ENCODE measurements at places on chromosomes 2 and 18.

GRCh38 chr2:142562900-142563299 lies 314.6 kb upstream of the KYNU start:
- no peak for DNase-seq

DNA sequence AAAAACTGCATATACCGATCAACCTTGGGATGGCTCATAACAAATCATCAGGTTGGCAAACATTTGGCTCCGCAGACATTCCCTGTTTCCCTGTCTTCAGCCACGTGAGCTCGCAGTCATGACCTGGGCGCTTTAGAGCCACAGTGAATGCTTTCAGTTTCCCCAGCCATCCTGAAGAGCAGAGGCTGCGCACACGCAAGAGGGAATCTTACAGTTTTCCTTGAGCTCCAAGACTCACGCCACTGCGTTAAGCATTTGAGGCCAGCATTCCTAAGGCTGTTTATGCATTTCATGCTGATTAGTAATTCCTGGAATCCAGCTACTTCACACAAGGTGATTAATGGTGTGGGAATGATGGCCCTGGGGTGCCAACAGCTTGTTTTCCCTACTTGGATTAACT lies 95.1 kb downstream of the MTCL1 start:
- peak; percentile 96 for DNase-seq

- DNase-seq = no peak
Observed at GRCh38 chr2:235897992-235898391, 270.2 kb downstream of the GBX2 start.

GRCh38 chr2:203492965-203493364 lies 42.1 kb downstream of the RAPH1 start:
- peak; percentile 23 for DNase-seq

GRCh38 chr2:72032481-72033041 lies 115.1 kb downstream of the CYP26B1 start:
- no peak for DNase-seq

DNA sequence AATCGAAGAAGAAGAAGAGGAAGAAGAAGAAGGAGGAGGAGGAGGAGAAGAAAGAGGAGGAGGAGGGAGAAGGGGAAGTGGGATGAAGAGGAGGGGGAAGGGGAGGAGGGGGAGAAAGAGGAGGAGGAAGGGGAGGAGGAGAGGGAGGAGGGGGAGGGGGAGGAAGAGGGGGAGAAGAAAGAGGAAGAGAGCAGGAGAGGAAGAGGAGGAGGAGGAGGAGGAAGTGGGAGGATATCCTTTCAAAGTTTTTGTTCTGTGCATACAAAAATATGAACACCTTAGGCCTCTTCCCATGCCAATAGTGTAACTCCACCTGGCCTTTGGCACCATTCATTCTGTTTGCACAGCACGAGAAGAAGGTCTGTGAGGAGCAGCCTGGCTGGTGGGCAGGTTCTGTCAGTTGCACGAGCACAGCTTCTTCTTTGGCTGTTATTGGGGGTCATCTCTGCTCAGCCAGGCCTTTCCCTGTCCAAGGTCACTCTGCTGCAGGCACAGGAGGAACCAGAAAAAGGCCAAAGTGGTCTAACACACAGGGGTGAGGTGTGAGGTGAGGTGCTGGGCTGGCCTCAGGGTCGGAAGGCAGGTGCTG lies 25.8 kb upstream of the PLB1 start:
- no peak for DNase-seq

All from foreskin fibroblast (primary cell).